ENCODE measurements at places on chromosomes 16 and 17.
A peak's percentile ranks its signal among the peaks of the same experiment; 100 is the strongest.

- no peak for DNase-seq
Observed at GRCh38 chr16:85682516-85682915, 6.2 kb downstream of the GINS2 start.

DNA sequence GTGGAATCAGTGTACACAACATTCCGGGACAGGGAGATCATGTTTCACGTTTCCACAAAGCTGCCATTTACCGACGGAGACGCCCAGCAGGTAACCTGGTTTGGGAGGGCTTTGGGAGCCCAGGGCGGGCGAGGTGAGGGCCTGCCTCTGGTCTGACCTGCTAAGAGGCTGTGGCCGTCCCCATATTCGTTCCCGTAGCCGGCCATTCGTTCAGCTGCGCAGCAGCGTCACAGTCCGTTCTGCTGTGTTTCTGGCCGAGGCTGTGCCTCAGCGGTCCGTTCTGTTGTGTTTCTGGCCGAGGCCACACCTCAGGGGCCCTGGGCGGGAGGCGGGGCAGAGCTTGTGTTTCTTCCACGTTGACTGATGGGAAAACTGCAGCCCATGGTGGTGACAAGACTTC is 68.0 kb downstream of the OR1D5 start:
- DNase-seq = no peak

DNA sequence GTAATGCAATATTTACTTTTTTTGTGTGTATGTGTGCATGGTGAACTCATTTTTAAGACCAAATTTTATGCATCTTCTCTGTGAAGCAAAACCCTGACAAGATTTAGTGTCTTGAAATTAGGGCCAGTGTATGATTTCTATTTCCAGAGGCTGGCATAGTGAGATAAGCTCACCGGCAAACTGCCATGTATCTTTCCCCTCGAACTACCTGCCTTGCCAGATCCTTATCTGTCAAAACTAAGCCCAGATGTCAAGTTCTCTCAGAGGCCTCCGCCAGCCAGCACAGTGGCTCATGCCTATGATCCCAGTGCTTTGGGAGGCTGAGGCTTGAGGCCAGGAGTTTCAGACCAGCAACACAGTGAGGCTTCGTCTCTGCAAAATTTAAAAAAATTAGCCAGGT is 10.0 kb downstream of the USP32 start:
- no peak for DNase-seq

GRCh38 chr17:77594416-77595209 is 363.9 kb upstream of the TNRC6C start:
- DNase-seq = peak; percentile 5

GRCh38 chr16:47734081-47734857 is 273.1 kb downstream of the PHKB start:
- no peak for DNase-seq

DNA sequence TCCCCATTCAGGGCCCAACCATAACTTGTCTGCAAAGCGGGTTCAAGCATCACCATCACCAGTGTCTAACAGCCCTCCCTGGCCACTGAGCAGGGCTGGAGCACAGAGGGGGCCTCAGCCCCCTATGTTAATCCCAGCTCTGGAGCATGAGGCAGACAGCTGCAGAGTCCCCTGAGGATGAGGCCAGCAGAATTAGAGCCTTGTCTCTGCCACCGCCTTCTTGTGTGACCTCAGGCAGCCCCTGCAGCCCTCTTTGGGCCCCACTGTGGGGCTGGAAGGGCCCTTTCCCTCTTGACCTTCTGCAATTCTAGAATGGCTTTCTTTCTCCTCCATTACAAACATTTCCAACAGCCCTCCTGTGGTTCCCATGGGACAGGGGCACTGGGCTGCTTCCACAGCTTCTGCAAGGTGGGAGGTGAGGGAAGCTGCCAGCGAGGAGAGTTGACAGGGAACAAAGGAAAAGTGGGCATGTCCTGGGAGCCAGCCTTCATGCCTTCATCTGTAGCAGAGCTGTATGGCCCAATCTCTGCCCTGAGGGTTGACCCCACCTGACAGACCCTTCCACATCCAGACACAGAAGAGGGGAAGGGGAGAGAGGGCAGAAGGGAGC is 65.7 kb downstream of the TMEM132E start:
- DNase-seq = no peak

- DNase-seq = no peak
Observed at GRCh38 chr17:68455901-68456338, 1.4 kb downstream of the WIPI1 start.

GRCh38 chr16:14236401-14236800 is 165.3 kb downstream of the MRTFB start:
- no peak for DNase-seq

GRCh38 chr17:57365420-57365819 is 109.1 kb downstream of the MSI2 start:
- DNase-seq = no peak

- no peak for DNase-seq
Observed at GRCh38 chr17:83106913-83107655, 27.7 kb downstream of the METRNL start.

DNA sequence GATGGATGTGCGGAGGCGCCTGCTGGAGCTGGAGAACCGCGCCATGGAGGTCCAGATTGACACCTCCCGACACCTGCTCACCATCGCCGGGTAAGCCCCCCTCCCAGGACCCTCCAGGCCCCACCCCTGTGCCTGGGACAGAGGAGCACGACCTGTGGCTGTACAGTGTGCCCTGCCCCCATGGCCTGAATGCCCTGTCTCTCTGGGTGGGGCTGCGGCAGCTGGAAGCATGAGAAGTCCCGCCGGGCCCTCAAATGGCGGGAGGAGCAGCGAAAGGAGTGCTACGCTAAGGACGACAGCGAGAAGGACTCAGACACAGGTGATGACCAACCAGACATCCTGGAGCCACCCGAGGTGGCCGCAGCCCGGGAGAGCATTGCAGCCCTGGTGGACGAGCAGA is 11.2 kb downstream of the BTBD17 start:
- no peak for DNase-seq

GRCh38 chr16:674968-675883 is at the start of gene RHBDL1:
Gene RHBDL1 (plus strand): TSS chr16:675671. CDS start chr16:675791, 120 bp downstream.
- DNase-seq = no peak

- DNase-seq = no peak
Observed at GRCh38 chr17:78396441-78397337, 18.2 kb downstream of the PGS1 start.

DNA sequence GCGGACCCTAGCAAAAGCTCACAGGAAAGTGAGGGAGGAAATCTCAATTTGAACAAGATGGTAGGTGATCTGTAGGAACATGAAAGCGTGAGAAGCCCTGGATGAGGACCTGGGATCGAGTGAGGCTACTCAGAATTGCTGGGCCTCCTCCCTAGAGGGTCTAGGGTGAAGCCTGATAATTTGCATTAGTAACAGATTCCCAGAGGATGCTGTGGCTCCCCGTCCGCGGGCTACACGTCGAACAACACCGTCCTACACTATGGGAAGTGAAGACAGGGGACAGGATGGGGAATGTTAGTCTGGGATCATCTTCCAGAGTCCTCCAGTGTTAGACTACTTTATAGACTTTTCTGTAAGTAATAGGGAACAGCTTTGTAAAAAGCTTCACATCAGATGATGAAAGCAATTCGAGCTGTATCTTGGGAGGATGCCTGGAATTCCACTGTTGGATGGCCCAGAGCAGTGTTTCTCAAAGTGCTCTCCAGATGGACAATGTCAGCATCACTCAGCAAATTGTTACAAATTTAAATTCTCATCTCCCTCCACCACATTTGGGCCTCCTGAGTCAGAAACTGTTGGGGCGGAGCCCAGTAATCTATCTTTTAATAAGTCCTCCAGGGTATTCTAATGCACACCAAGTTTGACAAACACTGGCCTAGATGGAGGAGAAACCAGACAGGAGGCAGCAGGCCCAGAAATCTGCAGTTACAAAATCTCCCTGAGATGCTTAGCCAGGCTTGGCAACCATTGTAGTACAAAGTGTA is 6.5 kb downstream of the FNDC8 start:
- no peak for DNase-seq

DNA sequence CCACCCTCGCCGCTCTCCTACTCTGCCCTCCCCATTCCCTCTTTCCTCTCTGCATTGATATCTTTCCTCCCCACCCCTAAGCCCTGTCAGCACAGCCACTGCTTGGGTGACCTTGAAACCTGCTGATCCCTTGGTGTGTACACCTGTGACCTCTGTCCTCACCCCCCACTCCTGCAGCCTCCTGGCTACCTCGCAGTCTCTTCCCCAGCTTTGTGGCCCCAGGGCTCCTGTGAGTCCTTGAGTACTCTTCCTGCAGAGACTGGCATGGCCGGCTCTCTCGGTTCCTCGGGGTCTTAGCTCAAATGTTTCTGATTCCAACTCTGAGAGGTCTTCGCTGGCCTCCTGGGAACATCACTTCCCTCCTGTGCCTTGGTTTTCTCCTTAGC is 31.7 kb downstream of the ADCY7 start:
- DNase-seq = no peak

- DNase-seq = no peak
Observed at GRCh38 chr16:57892447-57893096, 78.4 kb downstream of the CNGB1 start.

DNA sequence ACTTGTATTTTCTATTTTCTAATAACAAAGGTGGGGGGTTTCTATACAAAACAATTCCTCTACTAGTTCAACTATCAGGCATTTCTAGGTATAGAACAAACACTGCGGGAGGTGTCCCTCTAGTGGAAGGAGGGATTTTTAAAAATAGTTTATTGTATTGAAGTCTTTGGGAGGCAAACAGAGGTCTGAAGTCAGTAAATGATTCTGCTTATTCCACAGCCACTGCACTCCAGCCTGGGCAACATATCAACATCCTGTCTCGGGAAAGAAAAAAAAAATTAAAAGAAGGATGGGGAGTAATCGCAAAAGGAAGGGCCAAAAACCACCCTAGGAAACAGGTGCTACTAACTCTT is 648 bp upstream of the ERCC4 start:
- peak; percentile 81 for DNase-seq

GRCh38 chr16:720447-720989 is 428 bp upstream of the ANTKMT start:
- DNase-seq = peak; percentile 28

GRCh38 chr17:81380131-81380530 is 15.1 kb upstream of the BAHCC1 start:
- DNase-seq = no peak

GRCh38 chr16:67685388-67686112 is 18.9 kb downstream of the C16orf86 start:
- DNase-seq = no peak

DNA sequence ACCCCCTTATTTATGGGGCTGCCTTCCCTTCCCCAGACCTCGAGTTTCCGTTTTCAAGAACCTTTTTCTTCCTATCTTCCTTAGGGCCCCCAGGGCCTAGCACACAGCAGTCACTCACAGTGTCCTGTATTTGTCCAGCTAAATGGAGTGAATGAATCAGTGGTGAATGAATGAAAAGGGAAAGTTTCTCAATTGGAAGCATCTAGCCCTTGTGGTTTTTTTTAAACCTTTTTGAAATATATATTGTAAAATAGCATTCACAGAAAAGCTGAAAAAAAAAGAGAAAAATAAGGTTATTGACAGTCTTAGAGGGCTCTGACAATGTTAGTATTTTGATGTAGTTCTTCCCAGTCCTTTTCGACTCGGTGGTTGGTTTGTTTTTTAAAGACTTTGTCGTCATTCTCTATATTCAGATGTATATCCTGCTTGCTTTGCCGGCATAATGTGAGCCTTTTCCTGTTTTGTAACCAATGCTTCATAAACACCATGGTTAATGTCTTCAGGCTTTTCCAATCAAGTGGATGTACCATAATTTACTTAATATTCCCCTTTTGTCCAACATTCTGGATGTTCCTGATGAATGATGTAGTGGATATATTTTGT is 45.3 kb downstream of the RAI1 start:
- no peak for DNase-seq

DNA sequence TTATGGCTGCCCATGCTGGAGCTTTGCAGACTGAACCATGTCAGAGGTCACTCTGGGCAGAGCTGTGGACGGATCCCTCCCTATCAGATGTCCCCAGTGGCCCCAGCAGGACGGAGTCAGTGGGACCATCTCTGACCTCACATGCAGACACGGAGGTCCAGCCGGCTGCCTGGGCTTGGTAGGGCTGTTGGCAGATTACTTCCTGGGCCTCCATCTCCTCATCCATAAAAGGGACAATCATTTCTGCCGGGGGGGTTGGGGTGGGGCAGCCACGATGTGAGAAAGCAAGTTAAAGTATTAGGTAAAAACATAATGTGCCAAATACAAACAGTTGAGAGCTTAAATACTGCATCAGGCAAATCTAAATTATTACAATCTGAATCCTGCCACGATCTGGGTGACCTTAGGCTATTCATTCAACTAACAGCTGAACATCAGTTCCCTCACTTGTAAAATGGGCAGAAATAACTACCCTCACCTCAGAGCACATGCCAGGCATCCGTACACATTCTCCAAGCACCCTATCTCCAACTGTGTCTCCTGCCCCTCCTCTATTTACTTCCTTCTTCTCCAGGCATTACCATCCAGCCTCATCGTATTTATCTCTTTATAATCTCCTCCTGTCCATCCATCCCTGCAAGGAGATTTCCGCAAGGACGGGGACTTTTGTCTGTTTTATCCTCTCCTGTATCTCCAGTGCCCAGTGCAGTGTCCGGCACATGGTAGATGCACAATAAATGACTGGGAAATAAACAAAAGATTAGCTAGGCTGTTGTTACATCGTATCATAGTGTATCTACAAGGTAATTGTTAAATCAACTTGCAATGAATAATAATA is 192.3 kb upstream of the FOXF1 start:
- DNase-seq = no peak

DNA sequence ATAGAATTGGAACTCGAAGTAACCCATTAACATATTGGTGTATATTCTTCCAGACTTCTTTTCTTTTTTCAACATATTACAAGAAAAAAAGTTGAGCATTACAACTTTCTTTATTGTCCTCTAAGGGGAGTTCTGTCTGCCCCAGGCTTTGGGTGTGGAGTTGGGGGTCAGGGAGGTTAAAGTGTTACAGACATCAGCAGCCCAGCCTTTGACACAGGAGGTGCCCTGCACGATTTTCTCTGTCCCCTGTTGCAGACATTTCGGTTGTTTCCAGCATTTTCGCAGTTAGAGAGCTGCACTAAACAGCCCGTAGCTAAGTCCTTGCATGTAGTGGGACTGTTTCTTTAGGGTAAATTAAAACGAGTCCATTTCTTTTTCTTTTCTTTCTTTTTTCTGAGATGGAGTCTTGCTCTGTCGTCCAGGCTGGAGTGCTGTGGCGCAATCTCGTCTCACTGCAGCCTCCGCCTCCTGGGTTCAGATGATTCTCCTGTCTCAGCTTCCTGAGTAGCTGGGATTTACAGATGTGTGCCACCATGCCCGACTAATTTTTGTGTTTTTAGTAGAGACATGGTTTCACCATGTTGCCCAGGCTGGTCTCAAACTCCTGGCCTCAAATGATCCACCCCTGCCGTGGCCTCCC is 13.4 kb upstream of the ADCY7 start:
- DNase-seq = no peak

GRCh38 chr17:63075969-63076368 is 109.9 kb downstream of the TANC2 start:
- DNase-seq = no peak

Measured in NCI-H526 (cell line).